Retina (tissue), 1 donor: ENCODE measurements at places on chromosomes 6 and 20.

DNA sequence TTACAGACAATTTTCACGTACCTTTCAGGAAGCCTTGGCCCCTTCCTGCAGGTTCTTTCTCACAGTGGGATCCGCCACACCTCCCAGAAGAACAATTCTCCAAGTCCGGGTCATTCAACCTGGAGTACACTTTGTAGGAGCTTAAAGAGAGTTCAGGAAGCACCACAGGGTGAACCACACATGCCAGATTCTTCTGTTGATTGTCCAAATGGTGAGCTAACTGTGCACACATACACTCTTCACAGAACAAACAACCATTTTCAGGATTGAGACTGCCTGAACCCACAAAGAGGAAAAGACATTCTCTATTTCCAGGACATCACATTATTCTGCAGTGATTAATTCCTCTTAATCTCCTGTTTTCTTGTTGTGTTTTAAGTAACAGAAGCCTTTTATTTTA, 51.0 kb downstream of the SCGN start:
- no peak for DNase-seq

- no peak for DNase-seq
Observed at GRCh38 chr6:36248980-36249379, 20.9 kb upstream of the PNPLA1 start.

DNA sequence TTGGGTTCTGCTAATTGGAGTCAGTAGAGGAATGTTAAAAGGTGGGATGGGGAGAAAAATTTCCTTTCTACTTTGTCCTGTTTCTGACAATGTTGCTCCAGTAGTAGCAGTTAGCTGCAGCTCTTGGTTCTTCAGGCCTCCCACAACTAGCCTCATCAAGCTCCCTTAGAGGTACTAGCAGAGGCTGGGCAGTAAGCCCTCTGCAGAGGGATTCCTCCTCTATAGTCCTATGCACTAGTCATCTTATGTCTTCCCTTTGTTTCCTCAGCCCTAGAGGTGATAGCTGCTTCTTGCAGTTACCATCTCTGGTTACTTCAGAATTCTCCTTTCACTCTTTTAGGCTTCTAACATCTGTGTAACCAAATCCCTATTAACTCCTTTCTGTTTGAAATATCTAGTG, 99.8 kb downstream of the FILIP1 start:
- DNase-seq: no peak

GRCh38 chr6:82057846-82058554, 189.5 kb downstream of the IBTK start:
- DNase-seq: no peak

GRCh38 chr20:20490673-20491072, 122.8 kb downstream of the INSM1 start:
- no peak for DNase-seq

GRCh38 chr6:143803769-143804568, 39.2 kb upstream of the LTV1 start:
- DNase-seq: no peak

DNA sequence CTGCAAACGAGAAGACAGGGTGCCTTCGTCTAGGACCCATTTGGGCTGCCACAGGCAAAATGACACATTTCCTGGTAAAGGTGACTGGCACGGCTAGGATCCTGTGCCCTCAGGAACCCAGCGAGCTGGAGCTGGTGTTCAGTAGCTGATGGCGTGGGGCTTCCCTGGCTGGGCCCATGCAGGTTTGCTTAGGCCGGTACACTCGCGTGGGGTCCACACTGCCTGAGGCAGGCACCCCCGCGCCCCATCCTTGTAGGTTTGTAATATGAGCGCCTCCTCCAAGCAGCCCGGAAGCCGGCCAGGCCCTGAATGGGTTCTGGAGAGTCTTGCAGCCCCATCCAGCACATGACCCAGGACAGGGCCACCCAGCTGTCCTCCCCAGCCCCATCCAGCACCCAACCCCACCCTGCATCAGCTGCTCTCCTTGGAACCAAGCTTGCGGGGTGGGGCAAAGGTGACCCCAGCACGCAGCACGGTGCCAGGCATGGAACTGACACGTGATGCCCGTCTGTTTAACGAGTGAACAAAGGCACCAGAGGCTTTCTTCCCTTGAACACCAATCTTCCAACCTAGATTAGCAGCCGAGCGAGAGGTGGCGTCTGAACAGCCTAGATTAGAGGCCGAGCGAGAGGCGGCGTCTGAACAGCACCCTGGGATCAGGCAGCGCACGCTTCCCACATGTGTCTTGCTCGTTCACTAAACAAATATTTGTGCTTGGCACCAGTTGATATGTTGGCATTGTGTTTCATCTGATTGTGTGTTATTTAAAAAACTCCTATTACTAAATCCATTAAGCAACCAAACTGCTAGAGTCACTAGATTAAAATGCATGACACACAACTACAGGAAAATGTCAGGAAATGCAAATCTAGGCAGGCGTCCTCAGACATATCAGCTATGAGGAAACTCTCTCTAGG, 112.1 kb downstream of the DLL1 start:
- no peak for DNase-seq

DNA sequence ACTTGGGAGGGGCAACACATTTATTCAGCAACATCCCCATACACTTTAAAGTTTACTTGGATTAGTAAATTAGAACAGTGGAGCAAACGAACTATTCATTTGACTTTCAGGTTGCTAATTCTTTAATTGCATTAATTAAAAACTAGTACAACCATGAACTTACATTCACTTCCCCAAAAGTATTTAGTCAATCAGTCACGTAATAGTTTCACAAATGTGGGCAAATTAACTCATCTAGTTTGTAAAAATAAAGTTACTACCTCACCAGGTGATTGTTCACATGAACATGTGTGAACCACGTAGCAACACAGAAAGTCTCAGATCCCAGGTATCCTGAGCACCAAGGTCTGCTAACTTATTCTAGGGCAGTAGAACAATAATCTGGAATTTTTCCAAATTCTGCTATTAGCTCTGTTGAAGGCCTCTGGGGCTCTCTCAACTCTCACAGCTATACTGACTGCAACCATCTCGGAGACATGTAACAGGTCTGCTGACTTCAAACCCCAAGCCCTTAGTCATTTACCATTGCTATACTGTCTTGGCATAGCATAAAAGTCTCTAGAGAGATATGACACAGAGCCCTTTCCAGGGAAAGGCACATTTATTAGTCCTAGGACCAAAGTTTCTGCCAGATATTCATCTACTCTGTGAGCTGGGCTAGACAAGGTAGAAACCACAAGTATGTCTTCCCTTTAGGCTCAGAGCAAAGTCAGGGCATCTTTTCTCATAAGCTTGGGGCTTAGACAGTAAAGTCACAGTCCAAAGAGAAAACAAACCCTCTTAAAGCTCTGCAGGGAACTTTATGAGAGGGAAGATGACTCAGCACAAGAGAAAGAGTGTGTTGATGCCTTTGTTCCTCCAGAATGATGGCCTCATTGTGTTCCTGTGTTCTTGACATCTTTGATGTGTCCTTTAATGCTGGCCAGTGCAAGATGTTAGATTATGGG, 50.9 kb upstream of the CCDC28A start:
- DNase-seq: no peak

- no peak for DNase-seq
Observed at GRCh38 chr6:161029195-161029809, 37.7 kb downstream of the MAP3K4 start.

GRCh38 chr6:116535109-116535508, 10.4 kb downstream of the TRAPPC3L start:
- DNase-seq: no peak
